Renal cortex interstitium (tissue), 15 donors: ENCODE measurements at places on chromosomes 2 and 18. TPM values are rescaled to one million over a fixed set of nuclear protein-coding genes. Genes with fewer than 3 reads are reported as not detected.

DNA sequence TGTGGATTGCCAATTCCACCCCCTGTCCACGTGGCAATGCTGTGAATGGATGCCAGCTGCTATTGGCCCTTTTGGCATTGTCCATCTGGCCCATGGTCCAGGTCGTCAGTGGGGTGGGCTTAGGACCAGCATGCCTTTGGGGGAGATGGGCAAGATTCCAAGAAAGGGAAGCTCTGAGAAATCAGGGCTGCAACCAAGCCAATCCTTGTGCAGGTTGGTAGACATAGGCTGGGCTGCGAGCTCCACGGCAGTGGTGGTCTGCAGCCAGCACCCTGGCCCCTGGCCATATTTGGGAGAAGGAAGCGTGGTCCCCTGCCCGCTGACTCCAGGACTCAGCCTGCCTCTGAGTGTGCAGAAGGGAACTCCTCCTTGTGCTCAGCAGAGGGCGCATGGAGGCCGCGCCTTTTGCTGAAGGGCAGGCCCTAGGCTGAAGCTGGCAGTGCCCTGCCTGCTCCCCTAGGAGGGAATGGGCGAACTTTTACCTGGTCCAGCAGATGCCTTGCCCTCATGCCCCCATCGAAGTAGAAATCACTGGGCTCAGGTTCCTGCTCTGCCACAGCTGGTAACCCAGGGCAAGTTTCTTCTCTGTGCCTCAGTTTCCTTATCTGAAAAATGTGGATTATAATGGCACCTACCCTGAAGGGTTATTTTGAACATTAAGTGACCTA lies 5.4 kb downstream of the SPR start:
- no peak for DNase-seq

DNA sequence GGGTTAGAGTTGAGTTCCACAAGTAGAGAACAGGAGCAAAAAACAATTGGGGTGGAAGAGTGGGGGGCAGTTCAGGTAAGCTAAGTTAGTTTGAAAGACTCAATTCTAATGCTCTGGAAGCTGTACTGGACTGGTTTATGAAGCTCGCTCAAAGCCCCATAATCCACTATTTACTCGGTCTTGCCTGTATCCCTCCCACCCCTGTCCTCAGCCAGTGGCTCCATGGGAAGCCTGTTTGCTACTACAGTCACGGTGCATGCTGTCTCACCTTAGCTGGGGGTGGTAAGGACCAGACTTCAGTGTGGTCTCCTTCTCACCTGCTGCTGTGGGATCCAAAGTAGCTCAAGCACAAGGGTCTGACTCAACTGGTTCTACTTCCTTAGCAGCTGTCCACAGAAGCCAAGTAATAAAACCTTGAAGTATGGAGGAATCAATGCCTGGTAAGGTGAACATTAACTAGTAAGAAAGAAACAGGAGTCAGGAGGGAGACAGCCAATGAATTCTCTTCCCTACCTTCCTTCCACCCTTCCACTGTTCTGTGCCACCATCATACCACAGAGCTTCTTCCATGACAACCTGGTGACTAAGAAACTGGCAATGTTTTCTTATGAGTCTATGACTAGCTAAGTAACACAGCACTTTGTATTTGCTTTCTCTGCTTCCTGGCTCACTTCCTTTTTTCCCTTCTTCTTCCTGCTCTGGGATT lies 230.8 kb downstream of the SRBD1 start:
- DNase-seq: no peak

- DNase-seq: no peak
Measured at GRCh38 chr2:190343089-190343535, 277 bp upstream of the INPP1 start.

- no peak for DNase-seq
Measured at GRCh38 chr2:48328159-48328809, 201.7 kb upstream of the STON1 start.

GRCh38 chr2:49237867-49238603 lies 83.7 kb upstream of the FSHR start:
- DNase-seq: no peak

DNA sequence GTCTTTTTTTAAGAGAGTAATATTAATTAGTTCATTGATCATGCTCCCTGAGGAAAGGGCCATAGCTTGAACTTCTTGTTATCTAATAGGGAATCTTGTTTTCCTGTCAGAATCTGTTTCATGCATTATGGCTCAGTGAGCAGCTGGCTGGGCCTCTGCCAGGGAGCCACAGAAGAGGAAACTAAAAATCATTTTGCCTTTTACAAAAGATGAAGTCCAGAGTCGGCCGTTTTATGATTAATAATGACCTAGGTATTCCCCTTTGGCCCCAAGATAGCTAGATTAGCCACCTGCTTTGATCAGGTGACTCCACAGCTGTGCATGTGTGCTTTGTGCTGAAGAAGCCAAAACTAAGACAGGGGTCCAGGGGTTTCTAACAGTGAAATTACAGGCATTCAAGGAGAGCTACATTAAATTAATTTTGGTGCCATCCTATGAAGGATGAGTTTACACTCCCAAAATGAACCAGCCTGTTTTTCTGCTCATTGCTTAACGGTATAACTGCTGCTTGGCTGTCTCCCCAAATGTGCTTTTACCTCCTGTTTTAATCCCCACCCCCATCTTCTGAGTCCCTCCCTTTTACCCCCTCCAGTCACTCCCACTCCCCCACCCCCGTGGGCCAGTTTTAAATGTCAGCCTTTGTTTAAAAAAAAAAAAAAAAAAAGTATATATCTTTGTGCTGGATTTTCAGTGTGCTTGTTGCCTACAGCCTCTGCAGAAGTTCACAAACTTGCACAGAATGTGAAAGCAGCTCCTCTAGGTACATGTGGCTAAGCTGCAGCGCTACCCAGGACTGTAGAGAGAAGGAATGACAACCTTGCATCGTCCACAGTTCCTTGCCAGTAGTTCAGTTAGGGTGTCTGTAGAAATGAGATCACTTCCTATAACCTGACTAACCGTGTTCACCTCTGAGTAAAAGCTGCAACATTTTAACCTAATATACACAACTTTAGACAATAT lies 93.1 kb downstream of the CABLES1 start:
- DNase-seq: no peak

GRCh38 chr2:19538411-19538963 lies 180.1 kb upstream of the OSR1 start:
- DNase-seq: no peak

GRCh38 chr2:230661072-230661957 lies 51.3 kb upstream of the CAB39 start:
- DNase-seq: no peak

- DNase-seq: no peak
Measured at GRCh38 chr2:118498943-118499342, 348.5 kb downstream of the EN1 start.

- DNase-seq: no peak
Measured at GRCh38 chr2:211077216-211077767, 520.9 kb downstream of the CPS1 start.

- DNase-seq: no peak
Measured at GRCh38 chr2:127342101-127342500, 45.7 kb downstream of the MAP3K2 start.

DNA sequence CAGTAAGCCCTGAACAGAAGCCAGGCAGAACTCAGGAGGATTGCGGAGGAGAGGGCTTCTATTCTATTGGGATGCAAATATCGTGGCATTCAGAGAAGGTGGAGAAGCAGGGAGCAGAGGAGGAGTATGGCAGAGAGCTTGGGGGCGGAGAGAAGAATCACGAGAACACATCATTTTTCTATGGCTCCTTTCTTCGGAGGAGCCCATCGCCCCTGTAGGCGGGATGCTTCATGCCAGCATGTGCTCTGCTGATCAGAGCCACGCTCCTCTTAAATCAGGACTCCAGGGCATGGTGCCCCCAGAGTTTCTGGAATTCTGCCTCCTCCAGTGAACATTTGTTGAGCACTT lies 71.1 kb downstream of the CIB4 start:
- DNase-seq: no peak

GRCh38 chr2:19745318-19746136 lies 156.3 kb downstream of the TTC32 start:
- no peak for DNase-seq

DNA sequence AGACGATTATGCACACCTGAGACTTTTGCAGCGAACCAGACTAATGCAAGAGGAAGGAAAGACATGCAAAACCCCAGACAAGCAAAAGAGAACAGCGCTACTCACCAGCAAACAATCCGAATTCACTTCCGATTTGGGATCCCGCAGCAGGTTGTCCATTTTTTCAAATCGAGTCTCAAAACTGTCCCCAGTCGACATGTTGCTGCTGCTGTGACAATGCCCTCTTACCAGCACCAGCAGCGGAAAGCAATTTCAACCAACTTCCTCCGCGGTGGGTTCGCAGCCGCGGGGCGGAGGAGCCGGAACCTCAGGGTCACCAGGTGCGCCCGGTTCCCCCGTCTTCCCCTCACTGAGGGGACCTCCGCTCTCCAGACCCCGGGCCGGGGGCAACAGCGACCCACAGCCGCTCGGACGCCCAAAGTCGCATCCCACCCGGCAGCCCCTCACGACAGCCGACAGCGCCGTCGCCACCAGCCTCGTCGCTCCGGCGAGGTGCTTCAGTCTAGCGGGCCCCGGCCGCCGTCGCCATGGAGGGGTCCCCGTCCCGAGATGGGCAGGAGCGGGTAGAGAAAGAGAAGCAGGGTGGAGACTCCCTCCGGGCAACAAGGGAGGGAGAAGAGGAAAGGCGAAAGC lies 784 bp downstream of the ROCK1 start:
- peak; percentile 31 for DNase-seq

GRCh38 chr2:47917276-47917961 lies 11.1 kb upstream of the FBXO11 start:
- DNase-seq: no peak

DNA sequence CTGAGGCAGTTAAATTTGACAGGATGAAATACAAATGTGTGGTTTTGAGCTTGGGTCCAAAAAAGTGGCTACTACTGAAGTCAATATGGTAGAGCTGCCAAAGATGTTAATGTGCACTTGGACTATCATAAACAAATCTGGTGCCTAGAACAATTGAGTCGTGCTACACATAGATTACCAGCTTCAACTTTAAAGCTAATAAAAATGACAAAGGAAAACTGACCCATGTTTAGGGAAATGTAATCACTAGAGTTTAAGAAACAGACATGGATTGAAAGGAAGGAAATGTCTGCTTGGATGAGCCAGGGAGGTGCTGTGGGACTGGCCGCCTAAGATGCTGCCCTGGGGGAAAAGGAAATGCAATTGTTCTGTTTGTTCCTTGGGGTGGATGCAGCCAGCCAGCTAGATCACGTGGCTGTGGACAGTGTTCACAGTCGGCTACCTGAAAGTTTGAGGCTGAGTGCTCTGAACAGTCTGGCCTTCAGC lies 36.6 kb downstream of the CYB5A start:
- no peak for DNase-seq

DNA sequence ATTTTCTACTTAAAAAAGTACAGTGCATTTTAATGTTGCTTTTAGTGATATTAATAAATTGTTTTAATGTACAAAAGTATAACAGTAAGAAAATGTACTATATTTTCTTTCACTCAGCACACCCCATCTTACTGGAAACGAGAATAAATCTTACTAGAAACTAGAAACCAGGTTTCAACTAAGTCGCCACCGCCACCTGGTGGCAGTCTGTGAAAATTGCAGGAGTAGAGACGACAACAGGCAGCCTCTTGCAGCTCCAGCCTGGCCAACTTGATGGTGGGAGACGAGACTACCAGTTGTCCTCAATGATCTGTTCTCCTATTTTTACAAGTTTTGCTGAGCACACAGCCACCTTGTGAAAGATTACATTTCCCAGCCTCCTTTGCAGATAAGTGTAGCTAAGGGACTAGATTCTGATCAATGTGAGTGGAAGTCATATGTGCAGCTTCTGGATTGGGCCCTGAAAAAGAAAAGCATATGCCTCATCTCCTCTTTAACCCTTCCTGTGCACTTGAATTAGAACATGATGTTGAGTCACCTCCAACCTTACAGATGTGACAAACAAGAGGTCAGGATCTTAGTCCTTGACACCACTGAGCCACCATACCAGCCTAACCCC lies 8.7 kb downstream of the OTOF start:
- DNase-seq: no peak

- no peak for DNase-seq
Measured at GRCh38 chr2:232327105-232328031, 51.2 kb upstream of the ALPP start.

PARD6G gene
- 29.4 TPM for polyA plus RNA-seq

TUBA4B gene
- 1.0 TPM for polyA plus RNA-seq

EFHD1 gene
- 52.4 TPM for polyA plus RNA-seq

GALNT14 gene
- 41.7 TPM for polyA plus RNA-seq

NDUFS1 gene
- polyA plus RNA-seq: 79.0 TPM

LIPG gene
- polyA plus RNA-seq: 43.0 TPM

TXNL1 gene
- polyA plus RNA-seq: 102 TPM

ABCG5 gene
- 0.55 TPM for polyA plus RNA-seq
